Naive B cell (primary cell): ENCODE measurements at places on chromosomes 2 and 18. TPM values are rescaled to one million over a fixed set of nuclear protein-coding genes. Genes with fewer than 3 reads are reported as not detected.

The GAL3ST2 gene
- polyA plus RNA-seq, result not detected

The XDH gene
- polyA plus RNA-seq, result not detected

The C2orf15 gene
- polyA plus RNA-seq, result 2.9 TPM

The TRABD2A gene
- 8.2 TPM for polyA plus RNA-seq

The TXNDC2 gene
- polyA plus RNA-seq, result not detected
